ENCODE measurements at places on chromosomes 5 and 9. TPM values are rescaled to one million over a fixed set of nuclear protein-coding genes. Genes with fewer than 3 reads are reported as not detected.

LCP2 gene
- 1.0 TPM for total RNA-seq

CTSV gene
- total RNA-seq = 3.6 TPM

SPINK6 gene
- not detected for total RNA-seq

YIPF5 gene
- total RNA-seq = 56.0 TPM

RANBP3L gene
- 1.1 TPM for total RNA-seq

DMRT2 gene
- under 0.01 TPM for total RNA-seq

FAM81B gene
- total RNA-seq = not detected

NUTM2G gene
- not detected for total RNA-seq

SELENOP gene
- 1.5 TPM for total RNA-seq

ROR2 gene
- not detected for total RNA-seq

MARCHF11 gene
- total RNA-seq = not detected

GRXCR2 gene
- total RNA-seq = not detected

All from melanocyte of skin (primary cell).